ENCODE measurements at places on chromosomes 12 and 14. TPM values are rescaled to one million over a fixed set of nuclear protein-coding genes. Genes with fewer than 3 reads are reported as not detected.

Gene PDE6H
- total RNA-seq, result not detected

Gene OR6C2
- total RNA-seq, result not detected

Gene VWF
- 0.14 TPM for total RNA-seq

Gene CFAP73
- total RNA-seq, result not detected

Gene PRB4
- not detected for total RNA-seq

Gene LMO3
- not detected for total RNA-seq

Gene HOTAIR
- total RNA-seq, result 0.16 TPM

Gene GNS
- total RNA-seq, result 55.7 TPM

Gene OR4E2
- not detected for total RNA-seq

Gene PRB2
- not detected for total RNA-seq

Gene CBLN3
- 1.5 TPM for total RNA-seq

Gene TBX5
- not detected for total RNA-seq

Gene INSM2
- 0.06 TPM for total RNA-seq

Gene PTHLH
- 41.8 TPM for total RNA-seq

Gene PLCZ1
- not detected for total RNA-seq

Gene FIGNL2
- total RNA-seq, result 0.38 TPM

Gene LRP1-AS
- total RNA-seq, result not detected

Gene USP44
- total RNA-seq, result 0.18 TPM

Gene GYS2
- not detected for total RNA-seq

Gene RND1
- 19.3 TPM for total RNA-seq

Gene GLT1D1
- not detected for total RNA-seq

Gene KRT85
- not detected for total RNA-seq

Gene IL23A
- 0.84 TPM for total RNA-seq

Gene PA2G4
- 305 TPM for total RNA-seq

Gene ANG
- total RNA-seq, result 9.8 TPM

Gene STAT6
- total RNA-seq, result 55.8 TPM

Gene DACT1
- total RNA-seq, result 0.78 TPM

Gene CCDC177
- not detected for total RNA-seq

Gene CHGA
- total RNA-seq, result 0.91 TPM

Gene HOXC11
- 0.36 TPM for total RNA-seq

Gene RASSF8
- total RNA-seq, result 10.4 TPM

Gene DPY19L2
- total RNA-seq, result 1.7 TPM

Gene LRP1
- total RNA-seq, result 25.7 TPM

Gene TAS2R43
- total RNA-seq, result not detected

Gene SAMD15
- total RNA-seq, result 2.3 TPM

Gene ALG10
- 5.7 TPM for total RNA-seq

Gene TBK1
- total RNA-seq, result 26.4 TPM

Gene ACSS3
- total RNA-seq, result 0.07 TPM

Gene ZDHHC22
- total RNA-seq, result 0.30 TPM

Gene RBMS2
- 18.4 TPM for total RNA-seq

Gene KRT83
- total RNA-seq, result 4.1 TPM

Gene GPR135
- total RNA-seq, result 1.3 TPM

Gene ZNF605
- total RNA-seq, result 3.6 TPM

Gene TMEM119
- total RNA-seq, result 0.14 TPM

Gene SERPINA3
- total RNA-seq, result 5.9 TPM

Gene ZNF385A
- 18.4 TPM for total RNA-seq

Gene BICDL1
- total RNA-seq, result 4.3 TPM

Gene MYO1A
- 0.22 TPM for total RNA-seq

Gene CCDC197
- total RNA-seq, result not detected

Gene ZC2HC1C
- total RNA-seq, result 3.0 TPM

Gene NANOG
- not detected for total RNA-seq

Gene FUT8
- 16.0 TPM for total RNA-seq

Gene KRR1
- total RNA-seq, result 64.0 TPM

Gene CISTR
- not detected for total RNA-seq

Gene LIN52
- total RNA-seq, result 5.6 TPM

Gene NFYB
- 33.1 TPM for total RNA-seq

Gene SPX
- 1.5 TPM for total RNA-seq

Gene FAR2
- total RNA-seq, result not detected

Gene ZNF839
- total RNA-seq, result 6.4 TPM
